ENCODE measurements at places on chromosomes 6 and 20.

- peak; percentile 93 for DNase-seq
Measured at GRCh38 chr6:161228921-161229591, 44.8 kb downstream of the AGPAT4 start.

- DNase-seq, result peak; percentile 63
Measured at GRCh38 chr20:59448196-59448595, 147.8 kb downstream of the EDN3 start.

DNA sequence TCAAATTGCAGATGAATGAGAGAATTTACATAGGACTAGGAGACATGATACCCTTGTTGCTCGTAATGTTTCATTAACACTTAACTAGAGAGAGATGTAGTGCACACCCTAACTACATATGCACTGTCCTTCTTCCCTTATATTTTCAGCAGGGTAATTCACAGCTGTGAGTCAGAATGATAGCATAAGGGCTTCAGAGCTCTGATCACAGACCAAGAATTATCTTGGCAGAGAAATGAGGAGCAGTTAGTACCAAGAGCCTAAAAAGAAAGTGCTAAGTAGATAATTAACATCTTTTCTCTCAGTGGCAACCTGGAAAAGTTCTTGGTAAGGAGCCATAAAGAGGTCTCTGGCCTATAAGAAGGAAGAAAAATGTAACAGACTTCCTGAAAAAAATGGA lies 35.8 kb downstream of the GRIK2 start:
- DNase-seq, result peak; percentile 5

GRCh38 chr6:136921381-136921935 lies 643 bp upstream of the SLC35D3 start:
- DNase-seq, result no peak

- no peak for DNase-seq
Measured at GRCh38 chr6:117409420-117409819, 16.3 kb downstream of the ROS1 start.

DNA sequence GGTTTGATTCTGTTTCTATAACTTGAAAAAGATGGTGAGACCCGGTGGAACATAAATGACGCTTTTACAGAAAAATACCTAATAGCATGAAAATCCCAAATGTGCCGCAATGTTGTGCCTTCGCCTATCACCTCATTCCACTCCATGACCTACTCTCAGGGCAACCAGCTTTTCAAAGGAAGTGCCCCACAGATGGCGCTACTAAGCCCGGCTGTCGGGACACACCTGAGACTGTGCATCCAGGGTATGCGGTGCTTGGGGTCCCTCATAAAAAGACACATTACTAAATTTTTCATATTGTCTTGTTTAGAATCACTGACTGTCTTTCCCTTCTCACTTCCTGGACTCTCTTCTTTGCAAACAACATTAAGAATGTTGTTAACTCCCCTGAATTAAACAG lies 145.5 kb upstream of the RPS6KA2 start:
- no peak for DNase-seq

- peak; percentile 70 for DNase-seq
Measured at GRCh38 chr6:164039954-164040375, 625.4 kb downstream of the QKI start.

- no peak for DNase-seq
Measured at GRCh38 chr6:12132351-12133222, 120.5 kb downstream of the HIVEP1 start.

GRCh38 chr20:36267605-36268381 lies 31.5 kb downstream of the AAR2 start:
- DNase-seq, result no peak

Measured in fibroblast of skin of right biceps (primary cell).